Muscle of back (tissue), 13 donors: ENCODE measurements at places on chromosomes 13 and 19.
A peak's percentile ranks its signal among the peaks of the same experiment; 100 is the strongest.

- DNase-seq: no peak
Measured at GRCh38 chr19:38736413-38737280, 7.6 kb downstream of the CAPN12 start.

GRCh38 chr13:112330479-112331381 is 45.4 kb upstream of the SPACA7 start:
- peak; percentile 7 for DNase-seq

GRCh38 chr13:24661713-24662112 is 18.5 kb upstream of the ATP12A start:
- no peak for DNase-seq

- DNase-seq: no peak
Measured at GRCh38 chr13:35729926-35730627, 253.6 kb upstream of the MAB21L1 start.

GRCh38 chr13:40600149-40600751 is 66.2 kb downstream of the FOXO1 start:
- no peak for DNase-seq

- peak; percentile 57 for DNase-seq
Measured at GRCh38 chr19:39401549-39402345, 4.9 kb upstream of the ZFP36 start.

DNA sequence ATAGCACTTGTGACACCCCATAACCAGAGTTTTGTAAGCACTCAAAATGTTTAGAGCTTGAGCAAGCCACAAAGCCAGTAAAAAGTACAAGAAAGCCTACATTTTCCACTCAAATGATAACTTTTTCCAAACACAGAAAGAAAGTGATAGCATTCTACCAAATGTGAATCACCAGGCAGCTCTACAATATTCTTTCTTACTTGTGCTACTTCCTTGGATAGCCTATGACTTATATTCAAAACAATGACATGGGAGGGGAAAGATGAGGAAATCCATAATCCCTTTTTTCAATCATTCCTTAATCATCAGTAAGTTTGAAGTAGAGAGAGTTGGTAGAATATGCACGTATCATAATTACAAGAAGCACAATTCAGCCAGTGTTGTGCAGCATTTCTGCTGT is 650.8 kb upstream of the PCDH9 start:
- DNase-seq: no peak

DNA sequence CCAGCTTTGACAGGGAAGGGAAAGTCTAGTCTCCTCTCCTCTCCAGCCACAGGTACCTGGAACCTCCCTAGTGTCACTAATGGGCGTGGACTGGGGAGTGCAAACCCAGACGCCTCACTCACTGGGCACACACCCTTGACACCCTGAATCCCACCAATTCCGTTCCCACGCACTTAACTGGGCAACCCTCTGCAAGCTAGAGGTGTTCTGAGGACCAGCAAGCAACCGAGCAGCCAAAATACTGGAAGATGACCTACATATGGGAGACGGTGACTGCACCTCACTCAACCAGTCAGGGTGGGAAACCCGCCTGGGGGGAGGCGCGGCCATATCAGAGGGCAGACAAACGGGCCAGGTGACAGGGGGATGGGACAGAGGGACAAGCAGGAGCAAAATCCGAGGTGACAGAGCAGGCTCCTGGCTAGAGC is 991 bp downstream of the ABHD17A start:
- DNase-seq: peak; percentile 23

- no peak for DNase-seq
Measured at GRCh38 chr19:4149518-4150288, 3.7 kb upstream of the CREB3L3 start.

DNA sequence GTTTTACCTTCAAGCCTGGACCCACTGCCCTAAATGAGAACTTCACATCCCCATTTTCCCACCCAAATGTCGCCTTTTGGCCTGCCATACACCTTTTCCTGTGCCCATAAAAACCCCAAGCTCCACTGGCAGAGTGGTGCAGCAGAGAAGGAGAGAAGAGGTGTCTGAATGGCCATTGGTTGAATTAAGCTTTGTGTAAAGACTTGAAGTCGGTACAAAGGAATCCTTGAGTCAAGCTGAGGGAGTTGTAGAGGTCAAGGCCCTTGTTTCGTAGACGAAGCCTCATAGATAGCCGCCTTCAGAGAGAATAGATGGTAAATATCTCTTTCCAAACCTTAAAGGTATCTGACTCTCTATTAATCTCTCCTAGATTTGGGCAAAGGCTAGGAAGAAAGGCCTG is 1479.2 kb upstream of the PRR20A start:
- DNase-seq: no peak

- no peak for DNase-seq
Measured at GRCh38 chr13:64531400-64531799, 2698.7 kb downstream of the PCDH9 start.

DNA sequence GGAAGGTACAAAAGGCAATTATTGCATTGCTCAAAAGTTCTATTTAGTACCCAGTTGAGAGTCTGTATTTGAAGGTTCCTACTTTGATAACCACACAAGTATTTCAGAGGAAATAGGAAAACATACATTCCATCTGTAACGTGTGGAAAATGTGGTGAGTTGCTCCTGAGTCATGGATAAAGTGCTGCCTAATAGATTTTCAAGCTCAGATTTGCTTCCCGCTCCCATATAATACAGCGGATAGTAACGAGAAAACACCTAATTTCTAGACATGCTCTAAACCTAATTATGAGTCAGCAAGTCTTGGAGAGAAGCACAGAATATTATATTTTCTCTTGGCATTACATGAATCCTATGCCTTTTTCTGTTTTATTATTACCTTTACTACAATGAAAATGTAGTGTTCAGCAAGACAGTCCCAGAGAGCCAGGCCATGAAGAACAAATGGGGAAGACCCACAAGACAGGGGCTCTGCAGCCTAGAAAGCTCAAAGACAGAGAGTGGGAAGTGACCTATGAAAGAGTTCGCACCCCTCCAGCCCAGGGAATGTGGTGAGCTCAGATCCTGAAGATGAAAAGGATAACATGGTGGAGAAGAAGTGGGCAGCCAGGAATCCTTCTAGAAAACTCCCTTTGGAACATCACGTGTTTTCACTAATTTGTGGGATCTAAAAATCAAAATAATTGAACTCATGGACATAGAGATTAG is 116.1 kb downstream of the STARD13 start:
- no peak for DNase-seq
